Activated T-helper 17 cell treated with anti-CD3 and anti-CD28 coated beads, Interleukin-2, amount 50 U/mL, for 72 hours (primary cell): ENCODE measurements at places on chromosomes 3 and 15.

GRCh38 chr3:5251196-5251583 is 63.7 kb downstream of the EDEM1 start:
- no peak for ATAC-seq

- peak; percentile 87 for ATAC-seq
These were observed 75.0 kb downstream of the FEM1B start for GRCh38 chr15:68352401-68353062.

DNA sequence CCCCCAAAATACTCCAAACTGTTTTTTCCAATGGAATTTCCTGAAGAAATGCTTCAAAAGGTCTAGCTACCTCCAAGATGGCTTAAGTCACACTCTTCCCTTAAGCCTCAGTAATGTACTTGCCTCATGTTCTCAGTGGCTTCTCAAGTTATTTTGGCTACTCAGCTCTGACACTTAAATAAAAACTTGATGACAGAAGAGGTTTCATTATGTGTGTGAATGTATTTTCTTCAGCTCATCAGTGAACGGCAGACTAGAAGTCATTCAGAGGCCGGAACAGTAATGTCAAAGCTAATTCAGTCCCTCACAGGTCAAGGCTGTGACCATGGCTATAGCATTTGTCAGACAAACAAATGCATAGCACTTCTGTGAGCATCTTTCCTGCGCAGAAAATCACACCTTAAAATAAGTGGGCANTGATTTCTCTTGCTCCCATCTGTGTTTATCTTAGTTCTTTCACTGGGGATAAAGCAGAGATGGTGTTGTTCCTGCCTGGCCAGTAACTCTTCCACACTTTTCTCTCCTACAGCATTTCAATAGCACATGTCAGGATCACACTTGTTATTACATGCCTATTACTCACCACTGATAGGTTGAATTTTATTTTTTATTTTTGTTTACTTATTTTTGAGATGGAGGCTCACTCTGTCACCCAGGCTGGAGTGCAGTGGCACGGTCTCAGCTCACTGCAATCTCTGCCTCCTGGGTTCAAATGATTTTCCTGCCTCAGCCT is 68.5 kb upstream of the PLCL2 start:
- peak; percentile 75 for ATAC-seq

DNA sequence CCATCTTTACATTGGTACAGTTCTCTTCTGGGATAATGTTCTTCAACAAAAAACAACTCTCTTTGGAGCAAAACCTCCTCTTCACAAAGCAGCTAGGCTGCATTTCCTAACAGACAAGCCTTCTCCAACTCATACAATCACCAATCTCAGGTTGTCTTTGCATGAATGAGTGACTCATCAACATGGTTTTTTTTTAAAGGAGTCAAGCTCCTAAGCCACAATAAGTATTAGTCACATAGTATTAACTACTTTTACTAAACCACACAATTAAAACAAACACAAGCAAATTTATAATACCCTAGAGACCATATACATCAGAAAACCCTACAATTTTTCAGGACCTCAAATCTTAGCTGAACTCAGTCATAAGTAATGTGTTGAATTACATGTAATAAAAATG is 137.4 kb downstream of the TBC1D5 start:
- peak; percentile 84 for ATAC-seq

DNA sequence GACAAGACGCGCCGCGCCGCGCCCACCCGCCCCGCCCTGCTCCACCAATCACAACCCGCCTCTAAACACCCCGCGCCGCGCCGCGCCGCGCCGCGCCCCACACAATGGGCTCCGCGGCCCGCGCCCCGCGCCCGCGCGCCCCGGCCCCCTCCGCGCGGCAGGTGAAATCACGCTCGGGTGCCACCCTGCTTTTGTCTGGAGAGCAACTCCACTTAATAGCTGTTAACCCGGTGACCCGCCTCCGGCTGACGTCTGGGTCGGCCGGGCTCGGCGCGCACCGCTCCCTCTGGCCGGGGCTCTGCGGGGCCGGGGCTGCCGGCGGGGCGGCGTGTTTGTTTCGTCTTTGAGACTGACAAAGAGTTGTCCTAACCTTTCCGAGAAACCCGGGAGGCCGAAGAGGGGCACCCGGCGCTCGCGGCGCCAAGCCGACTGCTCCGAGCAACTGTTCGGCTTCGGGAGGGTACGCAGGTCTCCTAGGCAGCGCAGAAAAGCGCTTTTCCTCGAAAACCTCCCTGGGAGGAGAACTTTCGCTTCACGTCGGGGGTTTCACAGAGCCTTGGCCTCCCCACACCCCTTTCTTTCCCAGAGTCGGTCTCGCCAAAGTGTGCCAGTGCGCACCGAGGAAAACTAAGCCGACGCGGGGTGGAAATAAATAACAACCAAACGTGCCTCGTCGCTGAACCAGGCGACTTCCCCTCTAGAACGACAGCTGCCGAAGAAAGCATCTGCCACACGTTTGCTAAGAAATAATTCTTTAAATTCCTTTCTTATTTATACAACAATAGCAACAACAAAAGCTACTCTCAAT is 518.4 kb downstream of the FOXP1 start:
- ATAC-seq: peak; percentile 16

GRCh38 chr3:119258915-119259314 is 18.2 kb upstream of the B4GALT4 start:
- no peak for ATAC-seq

GRCh38 chr15:88769161-88769971 is 33.9 kb upstream of the ACAN start:
- ATAC-seq: no peak

DNA sequence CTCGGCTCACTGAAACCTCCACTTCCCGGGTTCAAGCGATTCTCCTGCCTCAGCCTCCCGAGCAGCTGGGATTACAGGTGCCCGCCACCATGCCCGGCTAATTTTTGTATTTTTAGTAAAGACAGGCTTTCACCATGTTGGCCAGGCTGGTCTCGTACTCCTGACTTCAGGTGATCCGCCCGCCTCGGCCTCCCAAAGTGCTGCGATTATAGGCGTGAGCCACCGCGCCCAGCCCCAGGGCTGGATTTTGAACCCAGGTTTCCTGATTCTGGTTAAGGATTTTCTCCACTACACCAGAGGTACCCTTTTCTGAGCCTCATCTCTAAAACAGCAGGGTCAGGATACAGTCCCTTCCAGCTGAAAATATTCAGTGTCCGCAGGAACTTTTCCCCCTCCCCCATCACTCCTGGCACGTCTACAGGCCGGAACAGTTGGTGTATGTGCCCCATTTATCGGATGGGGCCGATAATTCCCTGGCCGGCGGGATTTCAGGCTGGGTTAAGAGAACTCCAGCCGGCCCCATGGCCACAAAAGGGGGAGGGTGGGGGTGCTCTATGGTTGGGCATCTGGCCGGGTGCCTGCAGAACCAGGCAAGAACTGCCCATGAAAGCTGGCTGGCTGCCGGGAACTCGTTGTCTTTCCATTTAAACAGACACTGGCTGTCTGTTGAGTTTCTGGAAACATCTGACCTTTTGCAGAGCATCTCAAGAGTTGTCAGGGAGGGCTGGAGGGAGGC is 26.8 kb upstream of the SEMA4B start:
- ATAC-seq: no peak

DNA sequence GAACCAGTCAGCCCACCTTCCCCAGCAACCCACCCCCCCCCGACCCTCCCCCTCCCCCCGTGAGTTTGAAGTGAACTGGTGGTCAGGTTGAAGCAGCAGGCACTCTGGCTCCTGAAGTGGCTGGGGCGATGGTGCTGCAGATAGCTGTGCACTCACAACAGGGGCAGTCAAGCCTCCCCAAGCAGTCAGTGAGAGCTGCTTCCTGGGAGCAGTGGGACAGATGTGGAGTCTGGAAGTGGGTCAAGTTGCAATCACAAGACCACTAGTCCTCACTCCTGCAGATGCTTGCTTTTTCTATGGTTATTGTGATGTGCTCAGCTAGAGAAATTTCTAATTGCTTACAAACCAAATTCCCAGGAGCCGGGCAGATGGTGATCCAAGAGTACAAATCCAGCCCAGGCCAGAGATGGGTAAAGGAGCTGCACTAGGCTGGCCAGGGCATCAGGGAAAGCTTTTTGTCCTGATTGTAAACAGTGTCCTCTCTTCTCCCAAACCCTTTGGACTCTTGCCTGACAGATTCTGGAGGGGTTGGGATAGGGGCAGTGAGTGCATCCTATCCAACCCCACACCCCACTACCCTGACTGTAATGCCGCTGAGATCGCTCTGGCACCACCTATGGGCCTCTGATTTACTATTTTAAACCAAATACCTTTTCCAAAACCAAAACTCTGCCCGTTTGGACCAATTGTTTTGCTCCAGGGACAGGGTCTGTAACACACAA is 9.8 kb upstream of the CLPX start:
- ATAC-seq: no peak

- no peak for ATAC-seq
These were observed 856.2 kb downstream of the AGBL1 start for GRCh38 chr15:86935841-86936240.
